ENCODE measurements at places on chromosomes 3 and 15.

- no peak for DNase-seq
These were observed 152.8 kb downstream of the RBPMS2 start for GRCh38 chr15:64622410-64623260.

DNA sequence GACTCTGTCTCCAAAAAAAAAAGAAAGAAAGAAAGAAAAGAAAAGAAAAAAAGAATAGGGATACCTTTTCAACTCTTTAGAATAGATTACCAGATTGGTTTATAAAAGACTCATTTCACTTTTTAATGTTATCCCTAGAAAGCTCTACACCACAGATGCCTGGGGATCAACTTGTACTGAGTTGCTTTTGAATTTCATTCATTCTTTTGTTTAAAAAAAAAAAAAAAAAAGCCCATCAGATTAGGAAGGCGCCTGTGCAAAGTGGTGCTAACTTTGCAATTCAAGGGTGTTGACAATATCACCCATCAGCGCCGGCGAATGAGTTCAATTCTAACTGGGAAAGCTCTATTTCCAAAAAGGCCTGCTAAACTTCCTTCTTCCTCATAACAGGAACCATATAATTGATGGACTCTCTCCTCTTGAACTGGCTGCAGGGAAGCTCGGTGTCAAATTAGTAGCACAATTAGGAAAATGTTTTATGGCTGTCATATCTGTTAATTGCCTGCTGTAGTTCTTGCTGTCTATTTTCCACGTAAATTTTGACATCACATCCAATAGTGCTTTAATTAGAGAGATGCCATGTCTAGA, 48.8 kb downstream of the CDCP1 start:
- no peak for DNase-seq

DNA sequence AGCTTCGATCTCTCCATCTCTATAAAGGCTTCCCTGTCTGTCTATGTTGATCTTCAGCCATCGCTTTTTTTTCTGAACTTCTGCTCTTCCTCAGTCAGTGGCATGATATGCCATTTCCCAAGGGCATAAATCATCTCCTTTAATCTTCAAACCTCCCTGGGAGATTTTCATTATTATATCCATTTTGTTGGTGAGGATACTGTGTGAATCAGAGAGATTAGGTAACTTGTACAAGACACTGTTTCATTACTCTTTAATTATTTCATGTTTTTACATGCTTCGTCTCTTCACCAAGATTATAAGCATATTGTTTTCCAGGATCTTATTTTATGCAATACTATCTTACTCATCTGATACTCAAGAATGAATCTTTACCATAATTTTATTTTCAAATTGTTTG, 124.8 kb upstream of the ATP11B start:
- no peak for DNase-seq

GRCh38 chr3:7953449-7954014, 548.1 kb upstream of the LMCD1 start:
- DNase-seq, result no peak

GRCh38 chr3:141875374-141875892, 1.0 kb upstream of the ATP1B3 start:
- peak; percentile 61 for DNase-seq

GRCh38 chr3:177470197-177470941, 273.1 kb upstream of the TBL1XR1 start:
- DNase-seq, result peak; percentile 20

GRCh38 chr3:194503081-194503531, 16.3 kb upstream of the ATP13A3 start:
- DNase-seq, result peak; percentile 45

DNA sequence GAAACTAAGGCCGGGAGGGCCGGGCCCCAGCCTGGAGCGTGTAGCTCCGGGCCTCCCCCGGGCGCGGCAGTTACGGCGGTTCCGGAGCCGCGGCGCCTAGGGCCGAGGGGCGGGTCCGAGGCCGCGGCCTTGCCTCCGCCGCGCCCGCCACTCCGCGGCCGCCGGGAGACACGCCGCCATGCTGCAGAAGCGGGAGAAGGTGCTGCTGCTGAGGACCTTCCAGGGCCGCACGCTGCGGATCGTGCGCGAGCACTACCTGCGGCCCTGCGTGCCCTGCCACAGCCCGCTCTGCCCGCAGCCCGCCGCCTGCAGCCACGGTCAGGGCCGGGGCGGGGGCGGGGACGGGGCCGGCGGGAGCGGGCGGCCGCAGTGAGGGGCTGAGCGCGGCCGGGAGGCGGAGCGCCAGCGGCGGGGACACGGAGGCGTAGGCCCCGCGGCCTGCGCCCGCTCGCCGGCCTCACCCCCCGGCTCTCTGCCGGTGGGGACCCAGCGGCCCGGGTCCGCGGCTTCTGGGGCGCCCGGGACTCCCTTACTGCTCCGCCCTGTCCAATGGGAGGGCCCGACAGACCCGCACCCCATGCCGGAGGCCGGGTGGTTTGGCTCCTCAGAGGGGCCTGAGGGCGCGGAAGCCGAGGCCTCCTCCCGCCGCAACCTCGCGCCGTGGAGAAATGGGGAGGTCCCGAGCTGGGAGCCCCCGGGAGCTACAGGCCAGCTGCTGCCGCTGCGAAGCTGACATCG, at the start of gene DIS3L:
Gene DIS3L, plus strand, starts transcription at position 150 of the 738 bp plus-strand sequence. Its CDS starts 29 bp downstream, at position 179.
- no peak for DNase-seq

DNA sequence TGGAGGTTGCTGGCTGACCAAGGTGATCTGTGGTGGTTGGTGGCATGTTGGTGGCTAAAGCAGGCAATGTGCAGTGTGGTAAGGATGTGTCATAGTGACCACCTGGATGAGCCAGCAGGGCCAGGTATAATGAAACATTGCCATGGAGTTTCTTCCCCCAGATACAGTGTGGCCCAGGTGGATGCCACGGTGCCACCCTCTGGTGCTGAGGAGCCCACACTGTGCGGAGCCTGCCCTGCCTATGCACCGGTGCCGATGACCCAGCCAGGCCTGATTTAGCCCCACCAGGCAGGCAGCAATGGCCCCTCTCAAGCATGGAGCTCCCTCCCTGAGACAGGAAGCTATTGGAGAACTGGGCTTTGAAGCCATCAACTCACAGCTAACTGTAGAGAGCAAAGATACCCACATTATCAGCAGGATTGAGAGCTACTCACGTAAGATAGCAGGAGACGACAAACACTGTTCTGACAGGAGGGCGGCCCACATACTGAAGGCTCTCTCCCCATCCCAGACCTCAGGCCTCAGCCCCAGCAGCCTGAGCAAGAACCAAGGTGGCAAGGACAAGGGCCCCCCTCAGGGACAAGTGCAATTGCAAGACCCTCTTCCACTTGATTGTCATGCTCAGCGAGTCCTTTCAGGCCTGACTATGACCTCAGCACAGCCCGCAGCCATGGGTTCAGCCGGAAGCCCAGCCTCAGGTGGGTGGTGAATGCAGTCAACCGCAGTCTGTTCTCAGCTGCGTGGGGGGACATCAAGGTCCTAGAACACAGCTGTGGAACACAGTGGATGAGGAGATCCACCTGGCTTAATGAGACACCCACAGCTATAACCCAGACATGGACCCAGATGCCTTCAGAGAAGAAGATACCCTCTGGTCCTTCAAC, 82.8 kb upstream of the CDV3 start:
- DNase-seq, result no peak

- no peak for DNase-seq
These were observed 21.7 kb upstream of the SUSD5 start for GRCh38 chr3:33240261-33240660.

GRCh38 chr3:69011096-69011730, 2.3 kb downstream of the EOGT start:
- no peak for DNase-seq

GRCh38 chr3:105527949-105528348, 161.2 kb downstream of the ALCAM start:
- DNase-seq, result no peak

DNA sequence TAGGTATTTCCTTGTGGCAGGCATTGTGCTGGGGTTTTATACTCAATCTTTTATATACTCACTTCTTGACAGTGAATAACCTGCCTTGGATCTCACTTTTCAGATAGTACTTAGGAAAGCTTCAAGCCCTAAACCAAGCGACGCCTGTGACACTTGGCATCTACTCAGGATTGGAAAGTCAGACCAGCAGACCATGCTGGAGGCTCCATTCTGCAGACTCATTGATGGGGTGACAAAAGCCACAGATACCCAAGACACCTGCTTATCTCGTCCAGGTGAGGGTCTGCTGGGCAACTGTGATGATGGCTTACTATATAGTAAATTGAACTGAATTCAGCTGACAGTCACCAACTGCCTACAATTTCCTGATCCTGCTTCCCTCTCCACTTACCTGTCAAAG, 79.4 kb upstream of the MRPS22 start:
- no peak for DNase-seq
